ENCODE measurements at places on chromosomes 3 and 15.

GRCh38 chr15:50908209-50909009 lies at the start of gene AP4E1:
Gene AP4E1 (plus strand): TSS chr15:50908683. CDS start chr15:50908779, 96 bp downstream.
- peak; percentile 94 for DNase-seq

DNA sequence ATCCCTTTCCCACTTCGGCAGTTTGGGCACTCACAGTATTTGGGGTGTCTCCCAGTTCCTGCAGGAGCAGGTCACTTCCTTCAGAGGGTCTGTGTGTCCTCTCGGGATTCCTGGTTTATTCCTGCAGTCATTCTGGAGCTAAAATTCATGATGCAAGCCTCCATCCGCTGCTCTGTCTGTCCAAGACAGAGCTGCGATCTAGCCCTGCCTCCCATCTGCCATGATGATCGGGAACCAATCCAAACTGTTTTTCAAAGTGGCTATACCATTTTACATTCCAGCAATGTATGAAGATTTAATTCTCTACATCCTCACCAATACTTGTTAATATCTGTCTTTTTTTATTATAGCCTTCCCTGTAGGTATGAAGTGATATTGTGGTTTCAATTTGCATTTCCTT lies 273.0 kb downstream of the EPHB1 start:
- DNase-seq = no peak

DNA sequence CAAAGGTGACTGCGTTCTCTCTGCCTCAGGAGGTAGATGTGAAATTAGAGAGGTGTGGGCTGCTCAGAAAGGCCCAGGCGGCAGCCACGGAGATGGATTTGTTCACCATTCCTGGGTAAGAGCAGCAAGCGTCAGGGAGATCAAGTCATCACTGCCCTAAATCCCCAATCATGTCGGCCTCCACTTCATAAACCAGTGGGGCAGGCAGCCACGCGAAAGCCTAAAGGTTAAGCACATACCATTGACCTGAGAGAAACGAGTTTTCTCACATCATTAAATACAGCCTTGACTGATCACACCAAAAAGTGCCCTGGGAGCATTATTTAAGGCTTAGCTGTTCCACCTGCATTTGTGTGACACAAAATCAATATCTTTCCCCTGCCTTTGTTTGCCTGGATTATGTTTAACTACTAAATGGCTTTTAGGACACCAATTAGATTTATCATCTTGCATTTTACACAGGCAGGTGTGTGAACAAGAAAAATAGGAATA lies 50.7 kb upstream of the FOXB1 start:
- DNase-seq = no peak

GRCh38 chr3:192957441-192958021 lies 39.9 kb upstream of the MB21D2 start:
- no peak for DNase-seq

- no peak for DNase-seq
These were observed 153.5 kb downstream of the MECOM start for GRCh38 chr3:169509780-169510692.

GRCh38 chr3:46540550-46540949 lies 25.6 kb downstream of the LRRC2 start:
- no peak for DNase-seq

DNA sequence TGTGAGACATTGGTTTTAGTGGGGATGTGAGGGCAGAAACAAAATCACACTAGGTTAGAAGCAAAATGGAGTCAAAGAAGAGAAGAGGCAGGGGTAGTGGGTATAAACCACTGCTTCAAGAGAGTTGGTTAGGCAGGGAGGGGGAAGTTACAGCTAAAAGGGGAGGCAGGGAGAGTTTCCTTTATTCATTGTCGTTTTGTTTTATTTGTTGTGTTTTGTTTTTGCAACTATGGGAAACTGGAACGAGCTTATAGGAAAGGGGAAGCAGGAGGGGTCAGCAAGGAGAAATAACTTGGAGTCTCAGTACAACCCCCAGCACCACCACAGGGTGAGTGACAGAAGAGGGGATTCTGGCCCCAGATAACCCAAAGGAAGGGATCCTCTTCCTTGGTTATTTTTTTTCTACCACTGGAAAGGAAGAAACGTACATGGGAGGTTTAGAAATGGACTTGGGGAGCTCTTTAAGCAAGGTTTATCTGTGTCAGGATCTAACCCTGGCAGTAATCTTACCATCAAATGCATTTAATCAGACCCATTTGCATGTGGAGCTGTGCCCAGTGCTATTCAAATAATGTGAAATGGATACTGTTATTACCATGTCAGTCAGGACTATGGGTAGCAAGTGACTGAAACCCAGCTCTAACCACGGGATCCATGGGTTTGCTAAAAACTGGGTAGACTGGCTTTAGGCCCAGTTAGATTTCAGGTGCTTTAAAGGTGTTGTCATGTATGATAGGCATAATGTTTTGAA lies 68.7 kb downstream of the CCNL1 start:
- DNase-seq = no peak

- DNase-seq = no peak
These were observed 90.0 kb upstream of the ANKRD34C start for GRCh38 chr15:79192462-79193036.

GRCh38 chr3:187963677-187964385 lies 190.1 kb upstream of the LPP start:
- DNase-seq = no peak

- DNase-seq = no peak
These were observed 6.1 kb downstream of the OR5H1 start for GRCh38 chr3:98136631-98137030.

- DNase-seq = no peak
These were observed 59.4 kb downstream of the PEX5L start for GRCh38 chr3:179977356-179977755.

GRCh38 chr3:145623349-145623748 lies 537.6 kb downstream of the PLOD2 start:
- DNase-seq = no peak

- DNase-seq = no peak
These were observed 24.0 kb downstream of the PLSCR4 start for GRCh38 chr3:146226881-146227280.

DNA sequence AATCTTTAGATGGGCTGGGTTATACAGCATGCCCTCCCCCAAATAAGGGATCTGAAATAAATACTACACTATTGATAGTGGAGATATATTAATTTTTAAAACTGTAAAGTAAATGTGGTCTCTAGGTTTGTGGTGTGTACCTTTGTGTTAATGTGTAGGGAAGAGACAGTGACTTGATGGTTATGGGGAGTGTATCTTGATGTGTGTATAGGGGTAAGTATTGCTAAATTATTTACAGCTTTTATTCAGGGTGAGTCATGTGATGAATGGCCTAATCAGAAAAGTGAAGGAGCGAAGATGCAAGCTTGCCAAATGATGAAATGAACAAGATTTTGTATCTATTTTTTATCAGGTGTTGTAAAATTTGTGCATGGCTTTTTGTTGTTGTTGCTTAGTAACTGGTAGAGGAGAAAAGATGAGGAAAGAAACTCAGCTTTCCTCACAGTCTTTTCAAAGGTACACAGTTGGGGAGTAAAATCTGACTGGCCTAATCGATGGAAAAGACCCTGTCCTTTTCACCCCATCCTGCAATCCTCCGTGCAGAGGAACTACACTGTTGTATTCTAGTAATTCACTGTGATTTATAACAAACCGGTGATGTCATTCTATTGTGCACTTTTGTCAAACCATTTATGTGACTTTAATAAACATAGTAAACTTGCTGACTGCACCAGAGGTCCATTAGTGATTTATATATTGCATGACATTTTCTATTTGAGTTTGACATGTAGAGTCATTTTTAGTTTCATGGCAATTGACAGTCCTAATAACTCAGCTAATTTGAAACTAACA lies 17.7 kb downstream of the FEM1B start:
- no peak for DNase-seq

DNA sequence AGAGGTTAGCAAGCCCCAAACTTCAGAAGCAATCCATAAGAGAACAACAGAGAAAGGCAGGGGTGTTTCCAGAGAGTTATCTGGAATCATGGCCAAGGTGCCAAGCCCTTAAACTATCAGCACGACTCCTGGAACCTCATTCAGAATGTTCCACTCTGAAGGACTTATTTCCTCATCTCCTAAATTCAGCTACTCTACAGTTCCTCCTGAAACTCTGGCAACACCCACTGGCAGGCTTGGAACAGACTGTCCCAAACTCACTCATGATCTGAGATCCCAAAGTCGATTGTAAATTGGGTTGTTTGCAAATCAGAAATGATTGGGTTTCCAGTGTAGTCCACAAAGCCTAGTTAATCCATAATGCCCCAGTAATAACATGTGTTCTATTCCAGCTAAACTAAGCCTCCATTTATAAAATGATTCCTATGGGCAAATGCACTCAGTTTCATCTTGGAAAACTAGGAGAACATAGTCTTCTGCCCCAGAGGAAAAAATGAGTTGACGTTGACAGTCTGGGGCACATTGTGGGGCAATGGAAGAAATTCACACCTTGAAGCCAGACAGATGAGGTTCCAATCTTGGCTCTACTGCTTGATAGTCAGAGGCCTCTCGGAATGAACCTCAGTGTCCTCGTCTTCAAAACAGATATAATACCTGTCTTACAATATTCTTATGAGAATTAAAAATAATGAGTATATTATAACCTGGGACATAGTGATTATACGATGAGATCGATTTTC lies 65.9 kb downstream of the SLCO2A1 start:
- DNase-seq = no peak

DNA sequence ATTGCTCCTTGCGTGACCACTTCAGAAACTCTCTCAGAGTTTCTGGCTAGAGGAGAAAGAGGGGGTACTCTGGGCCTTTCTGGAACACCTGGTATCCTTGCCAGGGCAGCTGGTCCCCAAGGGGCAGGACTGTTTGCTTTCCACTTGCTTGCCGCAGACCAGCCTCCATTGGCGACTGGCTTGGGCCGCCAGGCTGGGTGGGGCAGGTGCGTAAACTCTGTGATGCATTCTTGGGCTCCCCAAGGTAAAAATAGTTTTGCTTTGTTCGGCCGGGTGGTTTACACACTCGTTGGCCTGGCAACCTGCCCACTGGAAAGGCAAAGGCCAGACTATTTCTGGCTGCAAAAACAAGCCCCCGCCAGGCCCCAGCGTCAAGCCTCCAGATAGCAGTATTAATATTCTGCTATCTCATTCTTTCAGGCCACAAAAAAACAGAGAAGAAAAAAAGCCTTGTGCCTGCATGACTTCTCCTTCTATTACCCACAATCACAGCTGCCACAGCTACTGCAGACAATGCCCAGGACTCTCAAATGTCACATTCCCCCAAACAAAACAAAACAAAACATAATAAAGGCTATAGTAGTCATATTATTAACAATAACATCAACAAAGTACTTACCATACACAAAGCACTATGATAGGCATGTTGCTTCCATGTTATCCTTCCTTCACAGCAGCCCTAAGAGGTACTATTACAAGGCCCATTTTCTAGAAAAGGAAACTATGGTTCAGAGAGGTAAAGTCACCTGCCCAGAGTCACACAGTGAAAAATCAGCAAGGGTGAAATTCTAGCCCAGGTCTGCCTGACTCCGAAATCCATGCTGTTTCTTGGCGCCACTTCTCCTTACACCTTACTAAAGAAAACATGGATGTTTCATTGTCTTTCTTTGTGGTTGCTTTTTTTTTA lies 14.0 kb upstream of the SSUH2 start:
- no peak for DNase-seq

DNA sequence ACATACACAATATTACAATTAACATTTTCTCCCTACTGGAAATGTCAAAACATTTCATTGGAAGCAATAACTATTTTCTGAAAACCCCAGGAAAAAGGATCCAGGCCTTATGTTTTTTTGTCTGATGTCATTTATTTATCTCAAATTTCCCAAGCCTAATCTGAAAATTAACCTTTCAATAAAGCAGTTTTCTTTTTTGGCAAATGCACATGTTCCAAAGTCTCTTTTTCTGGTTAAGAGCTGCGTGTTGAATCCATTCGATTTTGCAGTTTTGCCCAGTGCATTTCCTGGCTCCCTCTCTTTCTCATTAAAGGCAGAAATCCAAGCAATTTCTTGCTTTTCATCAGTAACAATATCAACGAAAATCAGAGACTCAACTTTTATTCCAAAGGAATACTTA lies 222.3 kb downstream of the NR1D2 start:
- DNase-seq = no peak

DNA sequence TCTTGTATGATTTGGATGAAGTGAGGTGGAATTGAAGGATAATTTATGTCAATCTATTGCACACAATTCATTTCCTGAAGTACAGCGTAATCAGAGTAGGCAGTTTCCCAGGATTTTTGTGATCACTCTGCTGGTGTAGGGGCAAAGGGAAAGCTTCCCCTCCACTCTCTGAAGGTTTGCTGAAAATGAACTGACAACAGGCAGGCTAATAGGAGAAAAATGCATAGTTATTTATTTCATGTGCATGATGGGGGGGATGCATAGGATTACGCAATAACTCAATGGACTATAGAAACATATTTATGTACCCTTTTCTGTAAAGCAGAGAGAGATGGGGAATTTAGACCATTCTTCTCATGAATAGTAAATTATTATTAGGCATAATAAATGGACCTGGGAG lies 872.9 kb downstream of the NAALADL2 start:
- no peak for DNase-seq

DNA sequence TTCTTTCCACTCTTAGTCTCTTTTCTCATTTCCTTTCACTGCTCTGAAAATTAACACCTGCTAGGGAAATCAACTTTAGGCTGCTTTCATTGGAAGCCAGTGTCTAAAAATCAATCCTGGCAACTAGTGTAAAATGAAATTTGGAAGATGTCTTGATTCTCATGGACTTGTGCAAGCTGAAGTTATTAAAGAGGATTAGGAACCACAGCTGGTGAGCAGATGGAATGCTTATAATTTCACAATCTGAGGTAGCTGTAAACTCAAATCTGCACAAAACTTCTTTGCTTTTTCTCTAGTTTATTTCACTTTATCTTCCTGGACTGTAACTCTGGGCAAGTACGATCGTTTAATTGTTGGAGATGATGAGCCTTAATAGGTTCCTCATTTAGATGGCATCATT lies 175.6 kb downstream of the GHSR start:
- no peak for DNase-seq

DNA sequence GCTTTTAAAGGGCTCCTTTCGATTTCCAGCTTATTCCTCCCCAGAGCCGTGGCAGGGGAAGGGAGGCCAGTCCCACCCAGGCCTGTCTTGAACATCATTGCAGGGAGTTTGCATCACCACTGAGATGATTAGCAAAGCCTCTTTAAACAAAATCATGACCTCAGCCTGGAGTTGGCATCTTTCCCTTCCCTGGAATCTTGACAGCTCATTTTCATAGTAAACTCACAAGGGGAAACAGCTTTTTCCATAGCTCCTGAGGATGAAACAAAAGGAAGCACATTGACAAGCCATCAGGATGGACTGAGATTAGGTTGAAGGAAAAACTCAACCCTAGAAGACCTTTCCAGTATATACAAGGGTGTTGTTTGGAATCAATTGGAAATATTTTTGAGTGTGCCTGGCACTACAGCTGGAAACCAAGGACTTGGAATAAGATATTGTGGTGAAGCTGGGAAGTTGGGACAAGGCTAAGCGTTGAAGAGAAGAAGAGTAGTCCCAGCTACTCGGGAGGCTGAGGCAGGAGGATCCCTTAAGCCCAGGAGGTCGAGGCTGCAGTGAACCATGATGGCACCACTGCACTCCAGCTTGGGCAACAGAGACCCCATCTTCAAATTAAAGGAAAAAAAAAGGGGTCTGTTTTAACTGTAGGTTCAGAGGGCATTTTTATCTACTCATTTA lies 3.1 kb upstream of the LARP6 start:
- no peak for DNase-seq

- DNase-seq = no peak
These were observed 824.5 kb downstream of the CADM2 start for GRCh38 chr3:85783291-85783690.
